ENCODE measurements at places on chromosomes 7 and 10.

DNA sequence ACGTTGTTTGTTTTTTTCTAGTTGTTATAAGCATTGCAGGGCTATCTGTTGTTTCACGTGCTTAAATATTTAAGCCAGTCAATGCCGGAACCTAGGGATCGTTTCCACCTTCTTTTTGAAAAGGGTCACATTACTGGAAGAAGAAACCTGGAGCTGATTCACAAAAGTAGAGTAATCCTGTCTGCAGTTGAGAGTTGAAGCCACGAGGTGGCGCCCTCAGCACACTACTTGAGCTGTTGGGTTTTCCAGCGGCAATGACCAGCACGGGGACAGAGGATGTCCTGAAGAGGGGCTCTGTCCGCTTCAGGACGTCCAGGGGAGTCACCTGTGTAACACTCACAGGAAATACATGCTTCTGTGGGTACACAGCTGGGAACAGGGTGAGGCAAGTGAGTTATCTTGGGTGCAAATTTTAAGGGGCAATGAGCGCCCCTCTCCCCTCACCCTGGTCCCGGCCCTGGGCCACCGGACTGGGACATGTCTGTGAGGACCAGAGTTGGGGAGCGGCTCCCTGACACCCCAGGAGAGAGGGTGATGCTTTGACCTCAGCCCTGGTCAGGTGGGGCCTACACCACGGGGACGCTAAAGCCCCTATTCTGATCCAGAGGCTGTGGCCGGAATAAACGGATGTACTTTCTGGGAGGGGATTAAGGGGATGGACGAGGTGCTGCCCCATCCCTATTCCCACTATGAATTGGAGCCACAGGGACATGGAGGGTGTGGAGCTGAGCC, 26.3 kb upstream of the WDFY4 start:
- peak; percentile 78 for DNase-seq

- DNase-seq: no peak
Observed at GRCh38 chr10:103058034-103058433, 135.0 kb downstream of the NT5C2 start.

- DNase-seq: no peak
Observed at GRCh38 chr10:118940386-118940785, 89.1 kb upstream of the NANOS1 start.

DNA sequence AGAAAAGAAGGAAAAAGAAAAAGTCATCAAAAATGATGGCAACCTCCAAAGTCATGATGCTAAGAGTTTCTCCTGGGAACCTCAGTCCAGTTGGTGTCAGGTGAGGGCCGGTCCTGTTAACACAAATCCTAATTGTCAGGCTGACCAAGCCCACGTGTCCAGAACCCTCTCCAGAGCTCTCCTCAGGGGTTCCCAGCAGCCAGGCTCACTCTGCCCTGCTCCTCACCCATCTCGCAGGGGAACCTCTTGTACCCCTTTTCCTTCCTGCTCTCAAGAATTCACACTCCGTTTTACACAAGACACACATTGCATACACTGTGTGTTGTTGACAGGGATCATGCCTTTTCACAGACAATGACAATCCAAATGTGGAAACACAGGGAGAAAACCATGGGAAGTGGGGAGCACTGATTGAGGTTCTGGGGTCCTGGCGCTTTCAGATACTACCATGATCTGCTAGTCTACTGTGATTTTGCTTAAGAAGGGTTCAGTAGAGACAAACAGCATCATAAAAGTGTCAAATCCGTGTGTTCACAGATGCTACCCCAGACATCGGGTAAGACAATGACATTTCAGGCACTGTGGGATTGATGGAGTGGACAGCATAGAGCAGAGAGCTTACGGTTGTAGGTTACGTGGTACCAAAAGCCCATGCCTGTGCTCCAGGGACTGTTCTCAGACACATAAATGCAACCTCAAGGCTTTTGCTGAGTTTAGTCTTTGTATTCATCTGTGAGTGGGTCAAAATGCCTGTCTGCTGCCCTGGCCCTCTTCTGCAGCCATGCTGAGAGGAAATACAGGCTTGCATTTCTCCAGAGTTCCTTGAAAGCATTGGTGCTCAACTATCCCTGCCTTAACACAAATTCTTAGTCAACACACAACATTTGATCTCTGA, 16.0 kb downstream of the IL2RA start:
- no peak for DNase-seq

DNA sequence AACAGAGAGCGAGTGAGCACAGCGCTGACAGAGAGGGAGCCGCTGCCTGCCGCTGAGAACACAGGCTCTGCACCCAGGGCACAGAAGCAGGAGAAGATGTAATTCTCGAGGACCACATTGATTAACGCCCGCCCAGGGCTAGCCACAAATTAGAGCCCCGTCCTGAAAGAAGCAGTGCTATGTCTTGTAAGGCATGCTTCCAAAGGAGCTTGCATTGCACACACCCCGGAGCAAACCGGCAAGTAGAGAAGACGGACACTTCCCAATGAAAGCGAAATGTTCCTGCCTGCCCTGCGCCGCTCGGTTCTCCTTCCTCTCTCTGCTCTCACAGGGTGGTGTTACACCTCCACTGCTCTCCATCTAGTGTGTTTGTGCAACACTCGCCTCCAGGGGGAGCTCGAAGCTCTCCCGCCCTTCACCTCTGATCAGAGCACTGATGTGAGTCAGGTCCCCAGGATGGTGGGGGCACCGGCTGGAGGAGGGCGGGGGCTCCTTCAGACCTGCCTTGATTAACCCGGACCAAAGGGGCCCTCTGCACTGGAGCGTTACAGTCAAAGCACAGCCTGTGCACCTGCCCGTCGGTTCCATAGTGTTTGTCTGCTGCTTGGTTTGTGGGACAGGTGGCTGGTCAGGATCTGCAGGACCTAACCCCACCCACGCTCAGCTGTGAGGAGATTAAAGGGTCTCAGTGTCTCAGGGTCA, 316.5 kb downstream of the ADARB2 start:
- DNase-seq: peak; percentile 91

- no peak for DNase-seq
Observed at GRCh38 chr7:151186640-151187408, at the start of gene ASB10. Gene ASB10, minus strand, starts transcription at chr7:151187250. Its CDS starts 120 bp downstream, at chr7:151187130.

DNA sequence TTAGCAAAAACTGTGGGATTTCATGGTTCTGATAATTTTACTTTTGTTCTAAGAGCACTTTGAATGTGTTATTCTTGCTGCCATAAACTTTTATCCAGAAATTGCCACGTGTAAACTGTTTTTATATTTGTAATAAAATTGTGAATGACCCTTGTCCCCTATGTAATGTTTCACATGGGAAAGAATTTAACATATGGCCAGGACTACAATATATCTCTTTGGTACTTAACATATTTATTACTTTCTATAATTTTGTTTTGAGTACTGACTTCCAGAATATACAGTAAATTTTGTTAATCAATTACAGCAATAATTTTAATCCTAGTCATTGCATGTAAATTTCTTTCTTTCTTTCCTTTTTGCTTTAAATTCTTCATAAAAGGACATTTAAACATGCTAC, 735.0 kb upstream of the PHF14 start:
- no peak for DNase-seq

DNA sequence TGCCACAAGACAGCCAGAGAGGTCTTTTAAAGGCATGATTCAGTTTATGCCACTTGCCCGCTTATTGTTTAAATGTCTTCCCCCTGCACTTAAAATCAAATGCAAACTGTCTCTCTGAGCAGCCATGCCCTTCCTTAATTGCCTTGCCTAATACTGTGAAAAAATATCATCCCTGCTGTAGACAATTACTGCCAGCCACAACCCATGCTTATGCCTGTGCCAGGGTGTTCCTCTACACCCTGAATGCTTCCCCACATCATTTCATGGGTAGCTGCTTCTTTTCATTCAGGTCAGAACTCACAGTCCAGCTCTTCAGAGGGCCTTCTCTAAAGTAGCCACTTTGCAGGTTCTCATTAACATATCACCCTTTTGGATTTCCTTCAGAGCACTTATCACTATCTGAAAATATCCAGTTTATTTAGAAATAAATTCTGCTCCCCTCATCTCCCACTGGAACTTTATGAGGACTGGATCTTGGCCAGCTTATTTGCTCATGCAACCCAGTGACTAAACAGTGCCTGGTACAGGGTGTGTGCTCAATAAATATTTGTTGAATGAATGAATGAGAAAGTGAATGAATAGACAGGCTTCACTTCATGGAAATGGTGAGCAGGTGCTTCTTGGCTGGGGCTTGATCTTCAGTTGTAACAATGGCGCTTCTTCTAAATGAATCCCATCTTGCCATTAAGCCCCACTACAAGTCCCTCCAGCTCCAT, 162.4 kb upstream of the MDFIC start:
- DNase-seq: no peak

GRCh38 chr10:72001033-72001395, 36.8 kb downstream of the CHST3 start:
- no peak for DNase-seq

DNA sequence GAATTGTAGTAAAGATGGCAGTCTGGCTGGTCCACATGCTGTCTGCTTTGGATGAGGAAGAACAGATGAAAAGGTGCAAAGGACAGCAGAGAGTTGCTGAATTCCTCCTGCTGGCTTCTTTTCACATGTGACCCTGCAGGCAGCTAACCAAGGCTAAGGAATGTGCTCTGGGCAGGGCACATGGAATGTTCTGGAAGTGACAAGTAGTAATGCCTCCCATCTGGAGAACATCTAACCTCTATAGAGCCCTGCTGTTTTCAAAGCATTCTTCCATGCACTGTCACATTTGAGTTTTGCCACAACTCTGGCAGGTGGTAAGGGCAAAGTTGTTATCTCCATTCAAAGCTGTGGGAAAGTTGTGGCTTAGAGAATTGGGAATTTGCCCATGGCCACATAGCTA, 208.8 kb downstream of the STK31 start:
- no peak for DNase-seq

DNA sequence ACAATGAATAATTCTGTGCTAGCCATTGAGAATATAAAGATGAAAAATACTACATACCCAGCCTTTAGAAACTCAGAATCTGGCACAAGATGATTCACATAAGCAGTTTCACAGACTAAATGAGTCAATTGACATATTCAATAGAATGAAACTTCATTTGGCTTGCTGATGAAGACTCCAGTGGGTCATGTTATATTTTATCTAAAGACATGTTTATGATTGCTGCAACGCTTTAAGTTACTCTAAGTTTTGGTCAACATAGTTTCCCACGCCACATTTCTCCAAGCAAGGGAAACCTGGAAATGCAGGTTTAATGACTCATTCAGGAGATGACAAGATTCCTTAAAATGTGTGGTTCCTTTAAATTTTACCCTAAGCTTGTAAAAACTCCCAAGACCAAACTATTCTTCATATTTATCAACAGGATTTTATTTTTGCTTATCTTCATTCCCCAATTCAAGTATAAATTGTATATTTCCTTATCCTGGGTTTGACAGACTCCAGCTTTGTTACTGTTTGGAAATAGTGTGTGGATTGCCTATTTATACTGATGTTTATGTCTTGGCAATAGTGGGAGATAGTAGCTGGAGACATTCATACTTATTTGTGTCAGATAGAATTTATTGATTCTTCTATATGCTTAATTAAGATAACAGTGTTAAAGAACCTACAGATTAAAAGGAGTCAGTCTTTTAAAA, 6.6 kb downstream of the SEMA3A start:
- no peak for DNase-seq

GRCh38 chr10:92850185-92850584, 1.9 kb downstream of the EXOC6 start:
- no peak for DNase-seq

- no peak for DNase-seq
Observed at GRCh38 chr10:42953684-42954674, 122.9 kb upstream of the RET start.

DNA sequence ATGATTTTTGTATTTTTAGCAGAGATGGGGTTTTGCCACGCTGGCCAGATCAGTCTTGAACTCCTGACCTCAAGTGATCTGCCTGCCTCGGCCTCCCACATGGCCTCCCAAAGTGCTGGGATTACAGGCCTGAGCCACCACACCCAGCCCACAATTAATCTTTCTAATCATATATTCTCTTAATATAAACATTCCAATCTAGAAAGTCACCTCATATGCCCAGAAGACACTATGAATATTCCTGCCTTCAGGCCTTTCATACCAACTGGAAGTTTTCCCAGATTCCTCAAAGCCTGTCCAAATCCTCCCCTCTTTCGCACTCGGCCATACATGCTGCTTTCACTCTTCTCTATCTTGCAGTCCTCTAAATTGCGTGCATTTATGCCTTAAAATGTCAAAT, 32.6 kb downstream of the PDZD8 start:
- DNase-seq: no peak

DNA sequence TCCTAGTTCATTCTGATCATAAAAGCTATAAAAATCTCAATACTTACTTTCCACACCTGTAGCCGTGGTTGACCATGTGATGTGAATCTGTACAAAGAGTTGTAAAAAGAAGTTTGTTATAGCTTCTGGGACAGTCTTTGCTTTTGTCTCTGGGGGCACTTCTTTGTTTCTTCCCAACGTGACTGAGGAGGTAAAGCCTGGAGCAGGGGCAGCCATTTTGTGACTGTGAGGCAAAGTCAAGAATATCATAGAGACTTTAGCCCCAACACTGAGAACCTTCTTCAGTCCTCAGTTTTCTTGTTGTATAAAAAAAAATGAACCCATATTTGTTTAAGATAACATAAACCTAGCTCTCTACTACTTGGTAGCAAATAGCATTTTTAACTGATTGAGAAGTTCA, 29.4 kb upstream of the LYZL1 start:
- no peak for DNase-seq

- no peak for DNase-seq
Observed at GRCh38 chr10:73899423-73899822, 11.5 kb upstream of the PLAU start.

DNA sequence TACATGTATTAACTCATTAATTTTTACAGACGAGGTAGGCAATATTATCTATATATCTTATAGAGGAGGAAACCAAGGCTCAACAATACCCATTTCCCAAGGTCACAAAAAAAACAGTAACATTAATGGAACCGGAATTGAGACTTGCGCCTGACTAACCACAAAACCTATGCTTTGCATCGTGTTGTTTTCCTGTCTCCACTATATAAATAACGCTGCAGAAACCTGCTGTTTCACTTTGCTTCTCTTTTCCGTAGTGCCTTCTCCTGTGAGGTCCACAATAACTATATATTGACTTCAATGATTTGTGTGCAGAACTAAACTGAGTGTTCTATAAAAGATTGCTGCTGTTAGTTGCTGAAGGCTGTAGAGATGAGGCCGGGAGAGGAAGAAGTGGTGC, 97.7 kb upstream of the RPA3 start:
- DNase-seq: no peak

DNA sequence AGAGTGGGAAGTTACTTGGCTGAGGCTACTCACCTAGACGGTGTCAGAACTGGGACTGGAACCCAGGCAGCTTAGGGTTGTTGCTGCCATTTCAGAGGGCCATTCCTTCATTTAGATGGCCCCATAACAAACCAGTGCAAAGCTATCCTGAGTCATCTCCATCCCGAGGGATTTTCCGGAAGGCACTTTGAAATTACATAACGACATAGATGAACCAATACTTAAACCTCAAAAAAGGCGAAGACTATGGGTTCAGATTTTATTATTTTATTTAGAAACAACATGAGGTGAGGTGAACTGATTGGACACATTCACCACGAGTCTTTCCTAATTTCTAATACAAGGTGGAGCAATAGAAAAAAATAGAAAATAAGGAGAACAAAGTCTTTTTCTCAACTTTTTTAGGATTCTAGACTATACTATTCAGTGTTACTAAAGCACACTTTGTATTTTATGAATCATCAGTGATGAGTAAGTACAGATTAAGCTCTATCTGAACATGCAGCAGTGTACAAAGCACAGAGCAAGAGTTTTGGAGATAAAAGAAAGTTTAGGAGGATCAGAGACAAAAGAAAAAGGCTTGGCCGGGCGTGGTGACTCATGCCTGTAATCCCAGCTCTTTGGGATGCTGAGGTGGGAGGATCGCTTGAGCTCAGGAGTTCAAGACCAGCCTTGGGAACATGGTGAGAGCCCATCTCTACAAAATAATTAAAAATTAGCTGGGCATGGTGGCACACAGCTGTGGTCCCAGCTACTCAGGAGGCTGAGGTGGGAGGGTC, 79.5 kb upstream of the SVIL start:
- DNase-seq: peak; percentile 63
